ENCODE measurements at places on chromosomes 3 and 15. TPM values are rescaled to one million over a fixed set of nuclear protein-coding genes. Genes with fewer than 3 reads are reported as not detected.

DNA sequence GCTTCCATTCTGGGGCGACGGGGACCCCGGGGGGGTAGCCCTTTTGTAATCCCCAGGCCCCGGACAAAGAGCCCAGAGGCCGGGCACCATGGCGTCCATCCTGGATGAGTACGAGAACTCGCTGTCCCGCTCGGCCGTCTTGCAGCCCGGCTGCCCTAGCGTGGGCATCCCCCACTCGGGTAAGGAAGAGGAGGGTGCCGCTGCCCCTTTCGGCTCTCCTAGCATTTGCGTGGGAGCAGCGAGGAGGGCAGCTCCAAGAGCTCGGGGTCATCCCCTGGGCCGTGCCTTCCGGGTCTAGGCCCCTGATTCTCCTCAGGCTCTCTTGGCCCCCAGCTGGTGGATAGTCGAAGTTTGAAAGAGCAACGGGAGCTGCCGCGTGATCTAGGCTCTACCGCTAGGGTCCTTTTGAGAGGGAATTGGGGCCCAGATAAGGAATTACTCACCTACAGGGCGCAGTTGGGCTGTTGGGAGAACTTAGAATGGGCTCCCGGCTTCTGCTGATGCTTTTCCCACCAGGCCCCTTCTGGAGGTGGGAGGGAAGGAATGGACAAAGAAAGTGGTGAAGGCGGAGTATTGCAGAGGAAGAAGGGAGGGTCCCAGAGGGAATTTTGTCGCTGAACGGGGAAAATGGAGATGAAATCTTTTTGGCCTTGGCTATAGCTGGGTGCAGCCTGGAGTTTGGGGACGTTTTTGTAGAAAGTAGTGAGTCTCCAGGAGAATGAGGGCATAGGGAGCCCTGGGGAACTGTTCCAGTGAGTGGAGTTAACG, 615 bp downstream of the VPS18 start:
- H3K27ac ChIP-seq, result peak overlapping the region; percentile 93
- peaks cover 4% of the 10 kb centered on the region for H3K27me3 ChIP-seq
- DNase-seq, result peak; percentile 66
- H3K4me3 ChIP-seq, result peak overlapping the region; percentile 97
- H3K4me1 ChIP-seq, result peaks cover 36% of the 10 kb centered on the region

- H3K4me1 ChIP-seq, result peaks cover 7% of the 10 kb centered on the region
- no peak overlapping the region for H3K4me3 ChIP-seq
- no peak overlapping the region for H3K27ac ChIP-seq
- DNase-seq, result peak; percentile 75
- no peaks in the 10 kb centered on the region for H3K36me3 ChIP-seq
- peaks cover 12% of the 10 kb centered on the region for H3K27me3 ChIP-seq
Measured at GRCh38 chr15:77907824-77908751, 169.4 kb downstream of the TBC1D2B start.

DNA sequence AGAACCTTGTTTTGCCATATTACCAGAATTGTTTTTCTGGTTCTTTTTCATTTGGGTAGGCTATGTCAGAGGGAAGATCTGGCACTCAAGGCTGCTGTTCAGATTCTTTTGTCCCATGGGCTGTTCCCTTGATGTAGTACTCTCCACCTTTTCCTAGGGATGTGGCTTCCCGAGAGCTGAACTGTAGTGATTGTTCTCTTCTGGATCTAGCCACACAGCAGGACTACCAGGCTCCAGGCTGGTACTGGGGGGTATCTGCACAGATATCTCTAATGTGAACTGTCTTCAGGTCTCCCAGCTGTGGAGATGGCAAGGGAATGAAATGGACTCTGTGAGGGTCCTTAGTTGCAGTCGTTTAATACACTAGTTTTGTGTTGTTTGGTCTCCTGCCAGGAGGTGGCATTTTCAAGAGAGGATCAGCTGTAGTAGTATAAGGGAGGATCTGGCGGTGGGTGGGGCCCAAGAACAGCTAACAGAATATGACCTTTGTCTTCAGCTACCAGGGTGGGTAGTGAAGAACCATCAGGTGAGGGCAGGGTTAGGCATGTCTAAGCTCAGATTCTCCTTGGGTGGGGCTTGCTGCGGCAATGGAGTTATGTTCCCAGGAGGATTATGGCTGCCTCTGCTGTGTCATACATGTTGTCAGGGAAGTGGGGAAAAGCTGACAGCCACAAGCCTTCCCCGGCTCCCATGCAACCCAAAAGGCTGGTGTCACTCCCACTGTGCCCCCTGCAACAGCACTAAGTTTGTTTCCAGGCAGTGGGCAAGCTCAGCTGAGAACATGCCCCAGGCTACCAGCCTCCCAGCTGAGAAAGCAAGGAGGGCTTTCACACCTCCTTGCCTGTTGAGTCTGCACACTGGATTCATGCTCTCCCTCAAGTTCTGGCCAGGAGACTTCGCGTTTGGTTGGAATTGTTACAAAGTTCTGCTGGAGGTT, 252.5 kb downstream of the ISL2 start:
- H3K4me1 ChIP-seq, result no peaks in the 10 kb centered on the region
- no peaks in the 10 kb centered on the region for H3K27me3 ChIP-seq
- H3K36me3 ChIP-seq, result peaks cover 4% of the 10 kb centered on the region
- no peak overlapping the region for H3K4me3 ChIP-seq

- no peaks in the 10 kb centered on the region for H3K4me1 ChIP-seq
- H3K36me3 ChIP-seq, result no peaks in the 10 kb centered on the region
- DNase-seq, result no peak
- no peaks in the 10 kb centered on the region for H3K27me3 ChIP-seq
- H3K27ac ChIP-seq, result no peak overlapping the region
Measured at GRCh38 chr3:168753724-168754123, 658.0 kb upstream of the GOLIM4 start.

DNA sequence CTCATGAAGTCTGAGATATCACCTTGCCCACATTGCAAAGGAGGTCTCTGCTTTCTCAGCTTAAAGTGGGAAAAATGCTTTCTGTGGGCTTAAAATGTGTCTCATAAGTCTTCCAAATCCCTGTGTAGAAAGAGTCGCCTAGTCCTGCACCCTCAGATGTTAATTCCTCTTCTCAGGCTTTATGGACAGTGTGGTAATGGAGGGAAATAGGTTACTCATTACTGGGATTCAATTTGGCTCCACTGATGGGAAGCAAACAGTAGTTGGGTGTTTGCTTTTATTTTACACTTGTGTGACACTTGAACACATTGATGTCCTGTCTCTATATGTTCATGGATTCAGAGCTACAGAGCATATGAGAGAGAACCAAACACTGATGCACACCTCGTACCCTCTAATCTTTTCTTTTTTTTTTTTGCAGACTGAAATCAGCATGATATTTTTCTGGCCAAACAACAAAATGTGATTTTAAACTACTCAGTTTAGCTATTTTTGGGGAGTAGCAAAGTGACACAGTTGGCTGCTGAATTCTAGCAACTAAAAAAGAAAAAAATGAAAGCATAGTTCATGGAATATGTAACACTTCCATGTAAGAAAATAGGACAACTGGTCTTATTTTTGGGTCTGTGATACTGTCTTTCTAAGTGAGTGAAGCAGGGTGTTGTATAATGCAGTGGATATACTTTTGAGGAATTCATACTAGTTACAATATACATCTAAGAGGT, 8.6 kb downstream of the PTPRG start:
- H3K36me3 ChIP-seq, result no peaks in the 10 kb centered on the region
- peaks cover 12% of the 10 kb centered on the region for H3K27me3 ChIP-seq
- no peak overlapping the region for H3K27ac ChIP-seq
- DNase-seq, result no peak

- peaks cover 4% of the 10 kb centered on the region for H3K36me3 ChIP-seq
- peaks cover 6% of the 10 kb centered on the region for H3K4me1 ChIP-seq
- H3K4me3 ChIP-seq, result peak overlapping the region; percentile 8
- H3K27me3 ChIP-seq, result peaks cover 51% of the 10 kb centered on the region
- no peak for DNase-seq
- no peak overlapping the region for H3K27ac ChIP-seq
Measured at GRCh38 chr15:29571792-29572431, 250.4 kb downstream of the TJP1 start.

The MCF2L2 gene
- total RNA-seq, result 6.6 TPM

The CPN2 gene
- not detected for total RNA-seq

Measured in activated CD4-positive, alpha-beta memory T cell treated with anti-CD3 and anti-CD28 coated beads, Interleukin-2, amount 10 ng/mL, durations not matched to agents 7 days and 5 days (primary cell).